ENCODE measurements at places on chromosomes 3 and 15. TPM values are rescaled to one million over a fixed set of nuclear protein-coding genes. Genes with fewer than 3 reads are reported as not detected.
A peak's percentile ranks its signal among the peaks of the same experiment; 100 is the strongest.

Gene GOLGA8O
- 1.3 TPM for total RNA-seq

Gene NR1I2
- 0.43 TPM for total RNA-seq

Gene GOLGA6A
- total RNA-seq, result not detected

Gene ELP6
- 38.6 TPM for total RNA-seq

Gene ISLR
- not detected for total RNA-seq

Gene ACTRT3
- 1.9 TPM for total RNA-seq

Gene CNTN3
- not detected for total RNA-seq

DNA sequence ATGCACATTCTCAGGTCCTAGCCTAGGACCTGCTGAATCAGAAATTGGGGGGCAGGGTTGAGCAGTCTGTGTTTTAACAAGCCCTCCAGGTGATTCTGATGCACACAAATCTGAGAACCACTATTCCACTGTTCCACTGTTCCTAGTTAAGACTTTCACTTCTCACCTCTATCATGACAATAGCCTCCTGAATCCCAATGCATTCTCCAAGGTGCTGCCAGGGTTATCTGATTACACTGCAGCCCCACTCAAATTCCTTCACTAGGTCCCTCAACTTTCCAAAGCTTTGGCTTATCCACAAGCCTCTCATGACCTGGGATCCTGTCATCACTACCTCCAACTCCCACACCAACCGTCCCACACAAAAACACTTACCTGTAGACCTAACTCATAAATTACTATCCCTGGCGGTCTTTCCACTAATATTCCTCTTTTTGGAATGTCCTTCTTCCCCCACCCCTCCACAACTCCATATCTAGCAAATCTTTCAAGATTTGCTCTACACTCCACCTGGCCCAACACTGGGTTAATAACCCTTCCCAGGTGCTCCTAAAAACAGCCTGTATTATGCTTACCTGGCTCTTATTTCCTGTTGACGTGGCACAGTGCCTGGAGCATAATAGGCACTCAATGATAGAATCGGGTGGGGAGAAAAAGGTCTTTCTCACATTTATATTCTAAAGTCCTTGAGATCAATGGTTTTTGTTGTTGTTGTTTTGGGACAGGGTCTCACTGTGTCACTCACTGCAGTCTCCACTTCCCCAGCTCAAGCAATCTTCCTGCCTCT, 27.2 kb downstream of the TBL1XR1 start:
- H3K36me3 ChIP-seq, result peaks cover 52% of the 10 kb centered on the region
- no peaks in the 10 kb centered on the region for H3K27me3 ChIP-seq
- H3K4me1 ChIP-seq, result peaks cover 45% of the 10 kb centered on the region

GRCh38 chr3:185176750-185177359, 24.0 kb upstream of the C3orf70 start:
- no peak overlapping the region for H3K27ac ChIP-seq
- H3K36me3 ChIP-seq, result no peaks in the 10 kb centered on the region
- ATAC-seq, result no peak
- no peaks in the 10 kb centered on the region for H3K4me1 ChIP-seq

GRCh38 chr3:124299831-124300230, 307.9 kb upstream of the ROPN1 start:
- no peak overlapping the region for H3K27ac ChIP-seq
- H3K4me3 ChIP-seq, result no peak overlapping the region
- no peaks in the 10 kb centered on the region for H3K4me1 ChIP-seq
- no peaks in the 10 kb centered on the region for H3K36me3 ChIP-seq
- peaks cover 24% of the 10 kb centered on the region for H3K27me3 ChIP-seq

GRCh38 chr3:188370081-188370830, 216.3 kb downstream of the LPP start:
- no peaks in the 10 kb centered on the region for H3K36me3 ChIP-seq
- no peaks in the 10 kb centered on the region for H3K27me3 ChIP-seq
- H3K27ac ChIP-seq, result peak overlapping the region; percentile 38
- peak; percentile 90 for ATAC-seq
- peaks cover 3% of the 10 kb centered on the region for H3K4me1 ChIP-seq
- H3K4me3 ChIP-seq, result no peak overlapping the region

GRCh38 chr15:77782691-77783090, 150.0 kb upstream of the LINGO1 start:
- no peak for ATAC-seq
- no peak overlapping the region for H3K4me3 ChIP-seq
- H3K27ac ChIP-seq, result no peak overlapping the region
- no peaks in the 10 kb centered on the region for H3K4me1 ChIP-seq
- no peaks in the 10 kb centered on the region for H3K36me3 ChIP-seq
- peaks cover 14% of the 10 kb centered on the region for H3K27me3 ChIP-seq

DNA sequence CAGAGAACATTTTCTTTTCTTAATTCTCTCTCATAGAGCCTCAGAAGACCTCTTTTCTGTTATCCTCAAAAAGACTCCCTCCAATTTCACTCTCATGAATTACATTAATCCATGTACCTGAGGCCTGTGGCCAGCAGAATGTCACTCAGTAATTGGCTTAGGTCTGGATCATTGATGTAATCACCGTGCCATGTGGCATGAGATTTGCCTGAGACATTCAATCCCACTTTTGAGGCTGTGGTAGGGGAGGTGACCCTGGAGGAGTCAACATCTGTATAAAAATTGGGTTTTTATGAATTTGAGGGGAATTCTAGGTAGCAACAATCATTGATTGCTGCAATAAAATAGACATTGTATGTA, 295.3 kb downstream of the GBE1 start:
- no peaks in the 10 kb centered on the region for H3K4me1 ChIP-seq
- ATAC-seq, result no peak
- H3K27me3 ChIP-seq, result peaks cover 4% of the 10 kb centered on the region
- no peaks in the 10 kb centered on the region for H3K36me3 ChIP-seq
- H3K4me3 ChIP-seq, result no peak overlapping the region

GRCh38 chr15:68385240-68385561, 46.8 kb downstream of the ITGA11 start:
- no peaks in the 10 kb centered on the region for H3K4me1 ChIP-seq
- ATAC-seq, result no peak
- peaks cover 3% of the 10 kb centered on the region for H3K27me3 ChIP-seq
- no peak overlapping the region for H3K27ac ChIP-seq
- no peak overlapping the region for H3K4me3 ChIP-seq

All from activated T-helper 17 cell treated with anti-CD3 and anti-CD28 coated beads, Interleukin-2, amount 50 U/mL, for 72 hours (primary cell).